ENCODE measurements at places on chromosomes 3 and 15. TPM values are rescaled to one million over a fixed set of nuclear protein-coding genes. Genes with fewer than 3 reads are reported as not detected.

GRCh38 chr3:36764704-36765038 lies 318 bp upstream of the DCLK3 start:
- no peak for DNase-seq

DNA sequence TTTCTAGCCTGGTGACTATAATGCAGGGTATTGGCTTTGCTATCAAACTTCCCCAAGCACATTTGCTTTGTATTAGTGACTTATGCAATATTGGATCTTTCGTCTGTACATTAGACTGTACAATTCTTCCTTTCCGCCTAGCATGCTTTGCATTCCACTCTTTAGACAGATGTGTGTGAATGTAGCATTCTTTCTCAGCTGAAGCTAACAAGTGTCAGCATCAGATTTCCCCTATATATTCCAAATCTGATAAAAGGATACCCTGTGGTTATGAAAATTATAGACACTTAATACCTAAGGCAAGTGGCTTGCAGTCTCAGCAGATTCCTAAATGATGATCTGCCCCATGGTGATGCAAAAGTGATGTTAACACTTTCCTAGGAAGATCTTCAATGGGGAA lies 360.1 kb downstream of the CNTN4 start:
- DNase-seq, result no peak

Gene TLR9
- 26.5 TPM for total RNA-seq

- no peak for DNase-seq
These were observed 5.6 kb upstream of the NUP210 start for GRCh38 chr3:13425689-13426088.

DNA sequence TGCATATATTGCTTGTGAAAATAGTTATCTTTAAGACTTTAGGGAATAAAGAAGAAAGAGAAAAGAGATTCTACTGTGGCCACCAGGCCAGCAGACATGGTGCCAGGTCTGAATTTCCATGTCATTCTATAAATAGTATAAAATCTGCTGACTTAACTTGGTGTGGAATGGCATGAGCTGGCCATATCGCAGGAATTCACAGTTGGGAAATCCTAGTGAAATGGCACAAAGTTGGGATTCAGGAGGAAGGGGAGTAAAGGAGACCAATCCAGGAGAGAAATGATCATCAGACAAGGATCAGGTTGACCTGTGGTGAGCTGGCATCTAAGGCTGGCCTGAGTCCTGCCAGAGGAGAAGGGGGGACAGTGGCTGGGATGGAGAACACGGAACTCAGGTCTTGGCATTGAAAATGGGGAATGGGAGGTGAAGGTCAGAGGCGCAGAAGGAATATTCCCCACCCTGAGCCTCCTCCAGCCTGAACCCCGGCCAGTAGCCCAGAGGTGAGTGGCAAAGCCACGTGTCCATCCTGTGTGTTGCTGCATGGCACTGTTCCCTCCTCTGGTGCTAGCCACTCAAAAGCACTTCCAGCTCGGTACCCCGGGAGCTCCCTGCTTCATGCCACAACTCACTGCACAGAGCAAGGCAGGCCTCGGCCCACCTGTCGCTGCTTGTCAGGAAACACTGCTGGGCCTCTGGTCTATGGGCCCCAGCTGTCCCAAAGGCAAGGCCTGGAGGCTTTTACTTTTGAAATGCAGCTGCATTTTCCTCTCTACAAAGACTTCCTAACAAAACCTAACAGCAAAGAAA lies 51.4 kb downstream of the SSUH2 start:
- DNase-seq, result no peak

Gene CLEC3B
- total RNA-seq, result not detected

Gene SCN11A
- 0.07 TPM for total RNA-seq

GRCh38 chr3:142019794-142020320 lies 129.5 kb downstream of the TFDP2 start:
- DNase-seq, result no peak

GRCh38 chr3:185216607-185216958 lies 37.3 kb downstream of the EHHADH start:
- no peak for DNase-seq

DNA sequence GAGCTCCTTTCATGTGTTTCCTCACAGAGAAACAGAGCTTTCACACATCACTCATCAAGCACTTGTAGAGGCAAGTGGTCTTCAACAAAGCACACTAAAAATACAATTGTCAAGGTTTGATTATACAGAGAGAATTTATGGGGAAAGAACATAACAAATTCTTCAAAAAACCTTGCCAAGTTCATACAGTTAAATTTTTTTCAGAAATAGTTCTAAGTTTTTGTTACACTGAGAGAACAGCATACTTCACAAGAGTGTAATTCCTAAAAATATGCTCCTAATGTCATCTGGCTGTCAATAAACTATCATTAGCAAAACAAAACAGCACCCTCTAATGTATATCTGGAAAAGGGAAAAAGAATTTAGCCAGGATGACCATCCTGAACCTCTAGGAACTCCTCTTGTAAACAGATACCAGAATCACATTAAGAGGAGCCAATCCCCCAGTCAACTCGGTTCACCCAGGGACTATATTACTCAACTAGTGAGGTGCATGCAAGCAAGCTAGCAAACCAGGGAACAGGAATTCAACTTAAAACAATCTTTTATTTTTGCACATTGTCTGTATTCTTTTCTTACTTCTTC lies 63.3 kb downstream of the RAD18 start:
- DNase-seq, result no peak

DNA sequence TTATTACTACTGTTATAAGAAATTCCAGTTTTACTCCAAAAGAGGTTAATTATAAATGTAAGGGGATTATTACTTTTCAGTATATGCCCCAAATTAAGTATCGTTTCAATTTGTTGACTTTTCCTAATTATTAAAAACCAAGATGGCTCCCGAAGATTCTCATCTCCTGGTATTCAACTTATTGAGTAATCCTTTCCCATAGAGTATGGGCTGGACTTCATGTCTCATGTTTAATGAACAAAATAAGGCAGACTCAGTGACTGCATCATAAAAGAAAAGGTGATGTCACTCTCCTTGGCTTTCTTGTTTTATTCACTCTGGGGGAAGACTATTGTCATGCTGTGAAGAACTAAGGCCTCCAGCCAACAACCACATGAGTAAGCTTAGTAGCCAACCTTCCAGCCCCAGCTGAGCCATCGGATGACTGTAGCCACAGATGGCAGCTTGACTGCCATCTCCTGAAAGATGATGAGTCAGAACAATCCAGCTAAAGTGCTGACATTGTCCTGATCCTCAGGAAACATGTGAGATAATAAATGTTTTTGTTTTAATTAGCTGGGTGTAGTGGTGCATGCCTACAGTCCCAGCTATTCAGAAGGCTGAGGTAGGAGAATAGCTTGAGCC lies 17.3 kb downstream of the IGF2BP2 start:
- no peak for DNase-seq

- DNase-seq, result no peak
These were observed 75.5 kb downstream of the DAPK2 start for GRCh38 chr15:63970621-63971426.

GRCh38 chr15:68303560-68304436 lies 26.3 kb downstream of the FEM1B start:
- DNase-seq, result no peak

DNA sequence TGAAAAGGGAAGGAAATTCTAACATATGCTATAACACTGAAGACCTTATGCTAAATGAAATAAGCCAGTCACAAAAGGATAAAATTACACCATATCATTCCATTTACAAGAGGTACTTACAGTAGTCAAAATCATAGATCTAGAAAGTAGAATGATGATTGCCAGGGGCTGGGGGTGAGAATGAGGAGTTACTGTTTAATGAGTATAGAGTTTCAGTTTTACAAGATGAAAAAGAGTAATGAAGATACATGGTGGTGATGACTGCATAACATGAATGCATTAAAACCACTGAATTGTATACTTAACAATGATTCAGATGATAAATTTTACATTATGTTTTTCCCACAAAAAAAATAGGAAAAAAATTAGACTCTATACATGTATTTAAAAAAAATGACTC lies 152.6 kb downstream of the SCAPER start:
- DNase-seq, result no peak

DNA sequence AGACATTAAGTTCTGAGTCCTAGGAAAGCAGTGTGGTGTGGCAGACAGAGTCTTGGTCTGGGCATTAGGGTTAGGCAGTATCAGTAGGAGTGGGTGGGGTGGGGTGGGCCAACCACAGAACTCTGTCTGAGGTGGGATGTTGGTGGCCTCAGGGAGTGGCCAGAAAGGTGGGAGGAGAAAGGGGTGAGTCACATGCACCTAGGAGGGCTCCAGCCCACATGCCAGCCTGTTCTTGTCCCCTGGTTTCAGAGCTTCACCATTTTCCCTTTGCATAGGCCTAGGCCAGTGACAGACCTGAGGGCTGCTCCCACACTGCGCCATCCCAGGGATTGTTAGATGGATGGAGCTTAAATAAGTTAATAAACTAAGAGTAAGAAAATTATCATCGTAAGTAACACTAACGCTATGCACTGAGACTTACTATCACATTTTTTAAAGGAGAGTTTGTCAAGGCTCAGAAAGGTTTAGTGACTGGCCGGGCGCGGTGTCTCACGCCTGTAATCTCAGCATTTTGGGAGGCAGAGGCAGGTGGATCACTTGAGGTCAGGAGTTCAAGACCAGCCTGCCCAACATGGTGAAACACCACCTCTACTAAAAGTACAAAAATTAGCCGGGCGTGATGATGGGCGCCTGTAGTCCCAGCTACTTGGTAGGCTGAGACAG lies 33.8 kb downstream of the DNASE1L3 start:
- DNase-seq, result no peak

- no peak for DNase-seq
These were observed 105.2 kb downstream of the CBLB start for GRCh38 chr3:105763659-105764036.

GRCh38 chr3:105362021-105362665 lies 4.6 kb upstream of the ALCAM start:
- DNase-seq, result no peak

DNA sequence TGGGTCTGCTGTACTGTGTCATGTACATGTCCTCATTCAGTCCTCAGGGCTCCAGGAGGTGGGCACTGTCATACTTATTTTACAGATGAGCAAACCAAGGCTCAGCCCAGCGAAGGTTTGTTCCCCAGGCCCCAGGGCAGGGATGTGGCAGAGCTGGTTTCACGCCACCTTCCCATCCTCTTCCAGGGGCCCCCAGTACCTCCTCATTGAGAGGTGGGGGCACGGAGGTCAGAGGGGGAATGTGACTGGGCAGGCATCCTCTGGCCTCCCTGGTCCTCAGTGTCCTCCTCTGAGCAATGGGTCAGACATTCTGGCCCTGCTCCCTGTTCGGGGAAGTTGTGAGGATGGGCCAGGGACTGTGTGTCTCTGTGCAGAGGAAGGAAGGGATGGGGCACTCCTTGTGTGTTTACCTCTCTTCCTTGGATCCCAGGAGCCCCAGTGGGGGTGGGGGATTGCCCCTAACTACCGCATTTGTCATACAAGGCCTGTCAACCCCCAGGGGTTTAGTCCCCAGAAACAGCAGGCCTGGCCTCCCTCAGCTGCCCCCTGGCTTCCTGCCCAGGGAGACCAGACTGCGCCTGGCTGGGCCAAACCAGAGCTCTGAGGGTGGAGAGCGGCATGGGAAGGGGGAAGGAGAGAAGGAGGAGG lies 65.9 kb upstream of the LCTL start:
- no peak for DNase-seq

Gene GPR15
- total RNA-seq, result not detected

Gene ZNF80
- not detected for total RNA-seq

DNA sequence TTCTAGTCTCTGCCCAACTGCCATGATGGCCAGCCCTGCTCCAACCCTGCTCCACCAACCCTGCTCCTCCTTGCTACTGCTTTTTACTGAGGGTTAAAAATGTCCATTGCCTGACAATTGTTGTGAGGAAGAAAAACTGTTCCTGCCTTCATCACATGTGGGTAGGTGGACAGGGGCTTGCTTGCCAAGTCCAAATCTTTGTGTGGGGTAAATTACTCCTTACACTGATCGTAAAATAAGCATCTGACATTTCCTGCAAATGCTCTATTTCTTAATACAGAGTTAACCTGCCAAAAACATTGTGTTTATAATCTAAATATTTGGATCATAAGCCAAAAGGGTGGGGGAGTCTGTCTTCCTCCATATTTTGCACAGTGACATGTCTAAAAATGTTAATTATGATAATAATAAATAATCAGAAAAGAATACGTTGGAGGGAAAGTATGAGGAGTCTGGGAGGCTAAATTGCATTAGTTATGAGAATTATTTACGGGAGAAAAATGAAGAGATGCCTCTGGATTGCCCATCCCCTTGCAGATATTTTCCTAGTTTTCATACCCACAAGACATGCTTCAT lies 242.5 kb upstream of the TBL1XR1 start:
- DNase-seq, result no peak

GRCh38 chr3:115855911-115856310 lies 232.6 kb downstream of the GAP43 start:
- DNase-seq, result no peak

- peak; percentile 65 for DNase-seq
These were observed 71.9 kb downstream of the MGLL start for GRCh38 chr3:127750226-127751031.

- no peak for DNase-seq
These were observed 123.8 kb upstream of the PHLDB2 start for GRCh38 chr3:111735243-111735758.

DNA sequence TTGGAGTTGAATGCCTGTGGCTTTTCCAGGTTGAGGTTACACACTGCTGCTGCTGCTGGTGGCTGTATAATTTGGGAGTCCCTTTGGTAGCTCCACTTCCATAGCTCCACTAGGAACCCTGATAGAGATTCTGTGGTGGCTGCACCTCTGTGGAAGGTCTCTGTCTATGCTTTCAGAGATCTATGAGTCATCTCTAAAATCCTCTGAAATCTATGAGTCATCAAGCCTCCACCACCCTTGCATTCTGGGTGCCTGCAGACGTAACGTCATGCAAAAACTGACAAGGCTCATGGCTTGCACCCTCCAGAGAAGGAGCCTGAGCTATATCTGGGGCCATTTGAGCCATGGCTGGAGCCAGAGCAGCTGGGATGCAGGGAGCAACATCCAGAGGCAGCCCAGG lies 1037.0 kb upstream of the CFAP20DC start:
- no peak for DNase-seq

- DNase-seq, result no peak
These were observed 10.5 kb downstream of the ISG20 start for GRCh38 chr15:88649286-88649733.

DNA sequence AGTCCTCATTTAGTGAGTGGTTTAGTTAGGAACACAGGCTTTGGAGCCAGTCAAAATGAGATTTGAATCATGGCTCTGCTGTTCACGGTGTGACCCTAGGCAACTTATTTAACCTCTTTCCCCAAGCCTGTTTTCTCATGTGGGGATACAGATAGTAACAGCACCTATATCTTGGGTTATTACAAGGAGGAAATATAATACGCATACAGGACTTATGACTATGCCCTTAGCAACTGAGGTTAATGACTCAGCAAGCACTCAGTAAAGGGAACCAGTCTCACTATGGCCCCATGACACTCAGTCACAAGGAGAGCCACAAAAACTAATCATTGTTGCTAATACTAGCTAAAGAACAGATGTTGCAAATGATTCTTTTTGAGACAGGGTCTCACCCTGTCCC lies 45.9 kb downstream of the SUMF1 start:
- no peak for DNase-seq

- no peak for DNase-seq
These were observed 33.0 kb upstream of the ANKDD1A start for GRCh38 chr15:64878705-64879104.

Gene EIF1B
- total RNA-seq, result 26.6 TPM

GRCh38 chr3:193998628-193999195 lies 137.2 kb upstream of the HES1 start:
- no peak for DNase-seq

Gene PPCDC
- total RNA-seq, result 19.3 TPM

Gene FOXB1
- total RNA-seq, result not detected

- no peak for DNase-seq
These were observed 100.7 kb downstream of the FBN1 start for GRCh38 chr15:48544778-48545177.
